ENCODE measurements at places on chromosomes 6 and 20.

GRCh38 chr20:1005452-1006027 lies 3.4 kb upstream of the RSPO4 start:
- no peak for DNase-seq

GRCh38 chr6:33807606-33808005 lies 3.8 kb upstream of the MLN start:
- no peak for DNase-seq

DNA sequence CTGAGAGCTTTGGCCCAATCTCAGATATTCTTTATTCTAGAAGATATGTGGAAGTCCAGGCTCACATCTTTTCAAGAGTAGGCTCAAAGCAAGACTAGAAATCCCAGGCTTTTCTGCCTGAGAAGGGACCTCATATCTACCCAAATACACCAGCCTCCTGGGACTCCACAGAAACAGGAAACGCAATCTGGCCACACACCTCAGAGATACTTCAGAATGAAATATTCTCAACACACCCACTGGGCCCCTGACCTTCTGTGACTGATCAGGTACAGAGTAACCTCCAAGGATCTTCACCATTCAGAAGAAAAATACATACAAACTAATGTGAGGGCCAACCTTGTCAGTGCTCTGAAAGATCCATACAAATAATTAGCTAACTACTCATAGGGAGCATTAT lies 183.2 kb downstream of the HIVEP2 start:
- DNase-seq, result no peak

- DNase-seq, result no peak
Observed at GRCh38 chr6:159095616-159096015, 50.8 kb upstream of the TAGAP start.

- no peak for DNase-seq
Observed at GRCh38 chr20:57655809-57656155, 35.6 kb upstream of the ZBP1 start.

DNA sequence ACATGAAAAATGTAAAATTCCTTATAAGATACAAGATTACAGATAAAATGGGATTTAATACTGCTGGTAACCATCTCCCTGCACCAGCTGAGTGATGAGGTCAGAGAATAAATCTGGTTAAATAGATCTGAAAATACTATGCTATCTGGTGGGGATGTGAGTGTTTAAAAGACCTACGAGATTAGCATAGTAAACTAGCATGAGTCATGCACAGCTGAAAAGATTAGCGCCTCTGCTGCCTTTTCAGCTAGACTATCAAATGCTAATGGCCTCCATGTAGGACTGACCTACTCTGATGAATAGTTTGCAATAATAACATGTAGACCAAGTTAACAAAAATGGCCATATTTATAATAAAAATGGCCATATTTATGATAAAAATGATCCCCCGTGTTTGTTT lies 553.3 kb downstream of the C6orf118 start:
- DNase-seq, result no peak

Measured in substantia nigra (tissue), 51 donors.